ENCODE measurements at places on chromosomes 4 and X. TPM values are rescaled to one million over a fixed set of nuclear protein-coding genes. Genes with fewer than 3 reads are reported as not detected.

DNA sequence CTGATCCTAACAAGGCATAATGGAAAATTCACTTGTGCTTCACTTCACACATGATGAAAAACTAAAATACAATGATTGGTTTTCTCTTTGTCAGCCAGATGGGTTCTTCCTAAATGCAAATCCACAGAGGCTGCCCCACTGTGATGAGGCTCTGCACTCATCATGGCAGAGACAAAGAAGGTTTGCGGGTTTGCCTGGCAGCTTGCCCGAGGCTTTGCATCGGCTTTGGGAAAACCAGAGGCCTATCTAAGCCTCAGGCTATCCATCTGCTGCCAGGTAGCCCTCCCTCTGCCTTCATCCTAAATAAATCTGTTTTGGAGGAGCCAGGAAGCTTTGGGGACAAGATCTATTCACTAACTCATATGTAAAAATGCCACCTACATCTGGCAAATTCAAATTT lies 244.2 kb downstream of the PACRGL start:
- no peak for DNase-seq

- no peak for DNase-seq
Measured at GRCh38 chr4:121255986-121256750, 92.0 kb upstream of the TNIP3 start.

- no peak for DNase-seq
Measured at GRCh38 chrX:72568406-72569092, 4.1 kb downstream of the HDAC8 start.

The PHOX2B gene
- not detected for total RNA-seq

The ZCCHC12 gene
- 131 TPM for total RNA-seq

The GAK gene
- total RNA-seq, result 89.2 TPM

The GSTCD gene
- total RNA-seq, result 5.5 TPM
